Caco-2 (cell line): ENCODE measurements at places on chromosomes 6 and 20.

DNA sequence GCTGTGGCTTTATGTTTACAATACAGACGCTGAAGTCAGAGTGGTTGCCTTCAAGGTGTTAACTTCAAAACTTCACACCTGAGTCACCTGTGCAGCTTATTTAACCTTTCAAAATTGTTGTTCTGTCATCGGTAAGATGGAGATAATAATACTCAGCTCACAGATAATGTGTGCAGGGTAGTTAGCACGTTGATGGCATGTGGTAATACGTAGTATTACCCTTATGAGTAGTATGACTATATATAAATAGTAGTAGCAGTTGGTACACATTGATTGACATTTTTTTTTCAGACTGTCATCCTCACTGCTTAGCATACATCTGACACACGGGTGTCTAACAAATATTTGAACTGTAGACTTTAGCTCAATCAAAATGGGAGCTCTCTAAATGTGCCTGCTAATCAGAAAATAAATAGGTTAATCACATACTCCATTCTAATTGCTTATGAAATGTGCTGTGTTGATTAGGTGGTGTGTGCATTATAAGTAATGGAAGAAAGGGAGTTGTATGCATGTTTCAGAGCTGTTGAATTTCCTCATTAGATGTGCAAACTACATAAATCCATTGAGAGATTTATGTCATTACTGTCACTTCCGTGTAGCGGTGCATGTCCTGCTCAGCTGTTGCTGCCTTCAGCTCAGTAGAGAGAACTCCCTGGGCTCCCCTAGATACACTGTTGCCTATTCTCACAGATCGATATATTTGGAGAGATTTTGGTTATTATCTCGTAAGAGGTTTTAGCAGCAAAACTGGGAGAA lies 11.2 kb upstream of the MROH8 start:
- no peak for DNase-seq

GRCh38 chr6:53639520-53639919 lies 26.0 kb downstream of the KLHL31 start:
- DNase-seq, result no peak

GRCh38 chr6:1053586-1053985 lies 258.3 kb upstream of the FOXQ1 start:
- no peak for DNase-seq

- DNase-seq, result no peak
These were observed 51.9 kb upstream of the EPHA7 start for GRCh38 chr6:93471281-93471680.

- DNase-seq, result no peak
These were observed 555.8 kb downstream of the PKHD1 start for GRCh38 chr6:51531623-51532022.

DNA sequence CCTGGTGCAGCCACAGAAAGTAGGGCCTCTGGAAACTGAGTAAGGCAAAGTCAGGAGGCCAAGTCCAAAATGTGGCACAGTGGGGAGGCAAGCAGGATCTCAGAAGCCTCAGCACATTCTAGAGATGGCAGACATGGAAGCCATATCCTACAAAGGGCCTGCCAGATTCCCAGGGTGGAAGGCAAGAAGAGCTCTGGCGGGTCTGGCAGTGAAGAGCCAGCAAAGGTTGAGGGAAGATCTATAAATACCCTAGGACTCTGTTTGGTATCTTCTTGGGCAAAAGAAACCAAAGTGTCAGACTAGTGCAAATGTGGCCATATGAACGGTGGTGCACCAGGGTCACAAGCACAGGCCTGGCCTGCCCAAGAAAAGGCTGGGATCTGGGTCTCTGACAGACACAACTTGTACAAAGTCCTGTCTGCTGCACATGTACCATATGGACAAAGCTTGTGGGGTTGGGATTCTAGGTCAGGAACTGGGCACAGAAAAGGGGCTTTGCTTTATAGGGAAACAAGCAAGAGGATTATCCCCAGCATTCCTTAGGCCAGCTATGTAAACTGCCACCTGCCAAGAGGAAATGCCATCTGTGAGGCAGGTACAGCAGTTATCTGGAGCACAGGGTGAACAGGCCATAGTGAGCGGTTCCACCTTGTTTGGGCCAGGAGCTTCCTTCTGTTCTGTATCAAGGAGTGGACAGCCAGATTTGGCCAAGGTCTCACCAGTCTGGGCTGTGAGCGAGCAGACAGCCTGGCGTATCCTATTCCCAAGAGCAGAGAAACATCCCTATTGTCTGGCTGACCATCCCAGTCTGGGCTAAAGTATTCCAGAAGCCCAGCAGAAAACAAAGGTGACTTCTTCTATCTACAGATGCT lies 36.3 kb upstream of the SLC4A11 start:
- no peak for DNase-seq

DNA sequence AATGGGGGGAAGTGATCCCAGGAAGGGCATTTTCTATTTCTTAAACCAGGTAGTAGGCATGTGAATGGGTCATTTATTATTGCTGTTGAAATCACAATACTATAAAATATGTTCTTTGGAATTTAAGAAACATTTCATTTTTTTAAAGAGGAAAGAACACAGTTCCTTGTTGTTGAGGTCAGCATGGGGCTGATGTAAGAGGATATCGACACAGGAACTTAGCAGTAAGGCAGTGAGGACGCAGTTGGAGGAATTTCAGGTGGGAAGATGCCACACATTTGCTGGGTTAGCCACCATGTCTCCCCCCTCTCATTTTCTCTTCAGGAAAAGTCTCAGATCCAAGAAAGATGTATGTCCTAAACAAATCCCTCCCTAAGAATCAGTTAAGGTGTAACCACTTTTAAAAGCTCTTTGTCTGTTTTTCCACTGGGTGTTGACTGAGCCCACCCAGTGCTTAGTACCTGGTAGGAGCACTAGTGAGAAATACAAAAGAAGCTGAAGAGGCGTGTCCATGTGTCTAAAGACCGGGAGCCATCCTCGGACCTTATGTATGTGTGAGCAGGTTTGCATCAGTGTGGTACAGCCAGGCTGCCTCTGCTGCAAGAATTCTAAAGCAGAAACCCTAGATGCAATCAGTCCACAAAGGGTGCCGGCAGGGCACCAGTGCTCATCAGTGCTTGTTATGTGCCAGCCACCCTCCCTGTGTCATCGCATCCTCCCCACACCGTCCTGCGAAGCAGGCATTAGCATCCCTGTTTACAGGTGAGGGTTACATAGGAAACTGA lies 98.9 kb downstream of the TCP11 start:
- no peak for DNase-seq

GRCh38 chr6:56663344-56663743 lies 20.7 kb upstream of the DST start:
- no peak for DNase-seq

DNA sequence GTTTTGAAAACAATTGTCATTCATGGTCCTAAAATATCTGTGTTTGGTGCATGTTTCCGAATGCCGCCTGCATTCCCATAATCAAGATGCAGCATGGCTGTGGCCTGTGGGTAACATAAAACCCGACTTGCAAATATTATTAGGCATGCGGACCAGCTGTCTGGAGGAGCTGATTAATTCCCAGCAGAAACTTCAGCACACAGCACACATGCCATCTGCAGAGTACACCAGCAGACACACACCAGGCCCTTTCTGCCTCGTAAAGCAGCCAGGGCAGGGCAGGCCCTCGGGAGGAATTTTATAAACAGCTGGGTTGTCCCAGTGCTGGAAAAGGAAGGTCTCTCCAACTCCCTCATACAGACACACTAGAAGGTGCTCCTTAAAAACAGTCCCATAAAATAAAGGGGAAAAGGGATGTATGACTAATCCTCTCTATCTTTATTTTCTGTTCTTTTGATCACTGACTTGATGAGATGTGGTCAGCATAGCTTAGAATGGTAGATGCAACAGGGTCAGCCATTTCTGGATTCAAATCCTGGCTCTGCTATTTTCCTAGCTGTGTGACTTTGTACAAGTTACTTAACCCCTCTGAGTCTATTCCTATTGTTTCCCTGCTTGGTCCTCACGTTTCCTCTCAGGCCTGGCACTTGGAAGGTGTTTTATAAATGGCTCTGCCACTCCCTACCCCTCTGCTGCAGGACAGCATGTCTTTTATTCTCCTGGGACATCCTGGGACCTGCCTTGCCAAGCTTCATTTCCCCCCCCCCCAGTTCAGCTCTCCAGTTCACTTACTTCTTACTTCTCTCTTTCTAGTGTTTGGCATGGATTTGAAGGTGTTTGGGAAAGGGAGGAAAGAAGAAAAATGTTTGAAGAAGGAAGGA lies 85.9 kb upstream of the TRAF3IP2 start:
- DNase-seq, result no peak

GRCh38 chr6:24883618-24884017 lies 52.1 kb downstream of the RIPOR2 start:
- DNase-seq, result no peak

DNA sequence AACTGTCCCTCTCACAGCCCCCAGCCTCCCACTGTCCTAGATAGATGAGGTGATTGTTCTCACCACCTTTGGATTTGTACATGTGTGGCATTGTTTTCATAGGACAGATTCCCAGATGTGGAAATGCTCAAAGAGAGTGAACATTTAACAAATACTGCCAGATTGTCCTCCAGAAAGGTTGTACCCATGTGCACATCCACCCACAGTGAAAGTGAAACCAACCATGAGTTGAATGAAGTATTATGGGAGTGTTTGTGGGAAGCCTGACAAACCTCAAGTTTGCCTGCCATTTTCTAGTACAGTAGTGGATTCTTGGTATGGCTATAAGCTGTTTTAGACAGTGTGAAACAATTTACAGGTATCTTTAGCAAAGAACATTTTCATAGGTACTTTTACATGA lies 42.7 kb downstream of the ANKRD6 start:
- no peak for DNase-seq

DNA sequence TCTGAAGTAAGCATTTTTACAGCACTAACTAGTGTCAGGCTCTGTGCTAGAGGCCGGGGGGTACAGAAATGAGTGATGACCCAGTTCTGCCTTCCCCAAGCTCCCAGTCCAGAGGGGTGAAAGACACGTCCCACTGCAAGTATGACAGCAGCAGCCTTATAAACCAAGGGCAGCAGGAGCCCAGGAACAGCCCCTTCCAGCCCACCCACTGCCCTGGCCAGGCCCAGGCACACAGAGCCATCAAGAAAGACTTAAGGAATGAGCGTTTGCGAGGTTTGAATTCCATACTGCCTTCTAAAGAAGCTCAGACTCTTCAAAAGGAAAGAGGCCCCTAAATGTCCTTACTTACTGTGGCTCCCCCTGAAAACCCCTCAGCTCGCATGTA lies 10.0 kb downstream of the TRERF1 start:
- DNase-seq, result no peak

GRCh38 chr6:154206141-154206540 lies 150.5 kb downstream of the IPCEF1 start:
- no peak for DNase-seq

GRCh38 chr6:164378330-164378729 lies 931.1 kb downstream of the C6orf118 start:
- DNase-seq, result no peak

- DNase-seq, result no peak
These were observed 24.7 kb downstream of the GLO1 start for GRCh38 chr6:38678178-38678760.

- DNase-seq, result peak; percentile 47
These were observed 7.2 kb downstream of the HLA-G start for GRCh38 chr6:29834564-29835436.

DNA sequence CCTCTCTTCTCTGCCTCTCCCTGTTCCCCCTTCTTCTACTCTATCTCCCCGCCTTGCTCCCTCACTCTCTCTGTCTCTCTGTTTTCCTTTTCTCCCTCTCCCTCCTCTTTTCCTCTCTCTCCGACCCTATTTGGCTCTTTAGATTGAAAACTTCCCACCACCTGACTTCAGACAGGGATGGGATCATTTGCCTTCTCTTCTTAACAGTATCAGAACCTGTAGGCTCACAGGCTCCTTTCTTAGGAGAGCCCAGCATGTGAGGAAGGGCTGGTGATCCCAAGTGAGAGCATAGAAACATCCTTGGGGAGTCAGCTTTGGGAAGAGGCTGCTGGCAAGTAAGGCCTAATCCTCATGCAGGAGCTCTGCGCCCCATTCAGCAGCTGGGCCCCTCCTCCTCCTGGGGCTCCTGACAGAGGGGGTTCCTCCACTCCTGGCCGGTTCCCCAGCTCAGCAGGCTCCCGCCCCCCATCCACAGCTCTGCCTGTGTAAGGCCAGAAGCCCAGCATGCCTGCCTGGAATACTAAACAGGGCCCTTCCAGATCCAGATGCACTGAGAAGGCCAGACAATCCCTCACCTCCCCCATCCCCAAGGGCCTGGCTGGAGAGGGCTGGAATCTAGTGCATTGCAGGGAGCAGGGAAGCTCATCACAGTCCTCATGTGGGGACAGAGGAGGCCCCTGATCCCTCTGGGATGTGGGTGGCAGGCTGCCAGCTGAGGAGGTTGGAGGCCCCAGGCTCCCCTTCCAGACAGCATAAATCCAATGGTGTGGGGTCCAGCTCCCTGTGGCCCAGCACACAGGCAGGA lies 93.4 kb downstream of the PTPRT start:
- no peak for DNase-seq

GRCh38 chr20:50681359-50682064 lies 9.8 kb downstream of the RIPOR3 start:
- no peak for DNase-seq

DNA sequence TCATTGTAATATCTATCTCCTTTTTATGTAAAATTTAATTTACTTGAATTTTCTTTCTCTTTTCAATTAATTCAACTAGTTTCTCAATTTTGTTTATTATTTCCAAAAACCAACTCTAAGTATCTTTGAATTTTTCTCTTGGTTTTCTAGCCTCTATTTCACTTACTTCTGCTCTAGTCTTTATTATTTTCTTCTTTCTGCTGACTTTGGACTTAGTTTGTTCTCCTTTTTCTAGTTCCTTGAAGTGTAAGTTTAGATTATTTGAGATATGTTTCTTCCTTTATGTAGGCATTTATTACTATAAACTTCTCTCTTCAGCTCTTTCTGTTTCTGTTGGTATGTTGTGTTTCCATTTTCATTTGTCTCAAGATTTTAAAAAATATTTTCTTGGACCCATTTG lies 70.8 kb downstream of the TNFAIP3 start:
- DNase-seq, result no peak

DNA sequence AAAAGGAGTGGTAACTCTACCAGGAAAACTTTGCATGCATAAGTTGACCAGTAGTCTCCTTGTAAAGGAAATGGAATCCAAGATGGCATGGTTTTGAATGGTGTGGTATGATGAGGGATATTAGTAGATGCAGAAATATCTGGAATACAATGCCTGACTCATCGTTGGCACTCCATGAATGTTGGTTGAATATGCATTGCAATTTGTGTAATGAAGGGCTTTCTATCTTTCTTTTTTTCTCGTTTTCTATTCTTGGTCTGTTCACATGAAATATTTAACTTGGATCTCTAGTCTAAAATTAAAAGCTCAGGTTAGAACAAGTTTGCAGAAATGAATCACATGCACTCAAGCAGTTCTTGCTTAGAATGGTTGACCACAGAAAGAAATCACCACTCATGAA lies 277.3 kb upstream of the PRND start:
- DNase-seq, result no peak
